ENCODE measurements at places on chromosomes 16 and 17. TPM values are rescaled to one million over a fixed set of nuclear protein-coding genes. Genes with fewer than 3 reads are reported as not detected.

The CIBAR2 gene
- total RNA-seq = not detected

DNA sequence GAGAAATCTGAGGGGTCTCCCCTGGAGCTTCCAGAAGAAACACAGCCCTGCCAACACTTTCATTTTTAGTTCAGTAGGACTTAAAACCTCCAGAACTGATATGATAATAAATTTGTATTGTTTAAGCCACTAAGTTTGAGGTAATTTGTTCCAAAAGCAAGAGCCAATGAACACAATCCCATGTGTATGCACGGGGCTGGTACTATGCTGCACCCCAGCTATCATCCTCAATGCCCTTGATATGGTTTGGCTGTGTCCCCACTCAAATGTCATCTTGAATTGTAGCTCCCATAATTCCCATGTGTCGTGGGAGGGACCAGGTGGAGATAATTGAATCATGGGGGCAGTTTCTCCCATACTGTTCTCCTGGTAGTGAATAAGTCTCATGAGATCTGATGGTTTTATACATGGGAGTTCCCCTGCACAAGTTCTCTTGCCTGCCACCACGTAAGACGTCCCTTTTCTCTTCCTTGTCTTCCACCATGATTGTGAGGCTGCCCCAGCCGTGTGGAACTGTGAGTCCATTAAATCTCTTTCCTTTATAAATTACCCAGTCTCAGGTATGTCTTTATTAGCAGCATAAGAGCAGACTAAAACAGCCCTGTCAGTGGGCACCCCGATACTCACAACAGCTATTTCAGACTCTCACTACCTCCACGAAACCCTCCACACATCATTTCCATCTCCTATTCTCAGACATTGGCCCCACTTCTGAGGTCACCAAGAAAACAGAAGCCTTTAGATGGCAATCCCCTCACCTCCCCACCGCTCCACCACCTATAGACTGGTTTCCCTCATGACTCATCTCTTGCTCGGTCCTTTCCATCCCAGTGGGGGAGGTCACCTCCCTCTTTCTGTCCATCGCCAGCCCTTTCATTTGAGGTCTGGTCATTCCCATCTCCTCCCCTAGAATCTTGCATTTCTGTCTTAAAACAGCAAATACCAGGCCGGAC lies 8.9 kb upstream of the CACNG1 start:
- no peak for DNase-seq

DNA sequence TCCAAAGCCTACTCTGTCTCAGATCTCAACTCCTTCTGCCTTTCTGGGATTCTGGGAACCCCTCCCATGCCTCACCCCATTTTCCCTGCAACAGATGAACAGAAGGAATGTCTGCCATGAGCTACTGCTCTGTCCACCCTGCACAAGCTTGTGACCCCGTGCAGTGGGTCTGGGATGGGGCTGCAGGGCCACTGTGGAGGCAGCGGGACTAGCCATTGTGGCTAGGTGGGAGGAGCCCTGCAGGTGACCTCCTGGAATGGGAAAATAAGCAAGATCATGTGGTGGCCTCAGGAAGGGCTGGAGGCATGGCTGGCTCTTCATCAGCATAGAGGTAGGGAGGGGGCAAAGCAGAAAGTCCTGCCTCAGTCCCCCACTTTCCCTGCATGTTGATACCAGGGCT lies 13.7 kb downstream of the PDP2 start:
- DNase-seq = no peak

DNA sequence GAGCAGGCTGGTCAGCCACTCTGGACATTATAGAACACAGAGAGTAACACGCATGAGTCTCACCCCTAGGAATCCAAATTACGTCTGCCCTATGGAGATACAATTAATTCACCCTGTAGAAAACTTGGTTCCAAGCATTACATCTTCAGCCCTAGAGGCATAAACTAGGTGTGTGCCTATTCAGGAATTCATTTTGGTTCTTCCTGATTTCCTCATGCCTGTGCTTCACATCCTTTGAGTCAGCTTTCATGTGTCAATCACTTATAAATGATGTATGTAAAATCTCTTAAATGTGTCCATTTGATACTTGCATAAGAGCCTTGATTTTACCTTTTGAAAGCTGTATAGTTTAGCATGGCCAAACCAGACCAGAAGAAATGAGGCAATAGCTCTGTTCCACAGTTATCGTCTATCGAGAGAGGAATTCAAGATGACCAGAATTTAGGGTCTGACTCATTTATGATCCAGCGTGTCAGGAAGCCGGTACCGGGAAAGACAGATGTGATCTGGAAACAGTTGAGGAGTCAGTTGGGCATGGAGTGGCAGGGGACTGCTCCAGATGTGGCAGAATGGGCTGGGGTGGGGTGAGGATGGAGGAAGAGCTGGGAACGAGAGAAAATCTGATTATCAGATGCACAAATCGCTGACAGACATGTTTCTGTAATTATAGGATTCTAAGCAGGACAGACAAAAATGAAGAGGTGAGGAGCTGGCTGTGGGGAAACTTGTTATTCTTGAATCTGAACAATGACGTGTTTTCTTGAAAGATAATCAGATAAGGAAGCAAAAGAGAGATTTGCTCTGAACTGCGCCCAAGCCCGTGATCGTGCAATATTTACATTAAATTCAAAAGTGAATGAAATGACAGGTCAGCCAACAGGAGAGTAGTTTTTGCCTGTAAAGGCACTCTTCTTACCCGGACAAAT lies 76.7 kb downstream of the C16orf95 start:
- DNase-seq = peak; percentile 56

The MARVELD3 gene
- total RNA-seq = 4.1 TPM

- no peak for DNase-seq
Measured at GRCh38 chr17:80755650-80756405, 211.2 kb downstream of the RPTOR start.

The SLC16A6 gene
- 1.7 TPM for total RNA-seq

- DNase-seq = no peak
Measured at GRCh38 chr17:42097691-42098631, at the start of gene ZNF385C. Gene ZNF385C (minus strand): TSS chr17:42098473. CDS start chr17:42063056, 35,417 bp downstream.

DNA sequence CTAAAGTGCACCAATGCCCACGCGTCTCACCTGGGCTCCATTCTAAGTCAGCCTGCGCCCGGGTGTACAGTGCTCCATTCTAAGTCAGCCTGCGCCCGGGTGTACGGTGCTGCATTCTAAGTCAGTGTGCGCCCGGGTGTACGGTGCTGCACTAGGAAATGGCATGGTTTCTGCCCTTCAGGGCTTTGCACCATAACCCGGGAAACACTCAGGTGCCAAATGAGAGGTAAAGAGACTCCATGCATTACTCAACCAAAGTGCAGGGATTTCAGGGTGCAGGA lies 29.2 kb upstream of the FASN start:
- DNase-seq = no peak

DNA sequence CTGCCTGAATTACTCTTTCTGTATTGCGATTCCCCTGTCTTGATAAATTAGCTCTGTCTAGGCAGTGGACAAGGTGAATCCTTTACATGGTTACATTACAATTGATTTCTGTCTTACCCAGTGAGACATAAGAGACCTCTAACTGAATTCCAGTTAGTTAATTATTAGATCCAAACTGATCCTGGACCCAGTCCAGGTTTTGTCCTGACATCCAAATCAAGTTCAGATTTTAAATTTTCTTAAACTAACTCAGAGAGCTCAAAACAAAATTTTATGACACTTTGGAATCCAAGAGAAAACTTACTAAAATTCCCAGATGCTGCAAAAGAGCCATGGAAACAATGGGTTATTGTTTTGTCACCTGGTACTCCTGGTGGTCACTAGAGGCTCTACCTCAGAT lies 2166.6 kb downstream of the TP53TG3F start:
- no peak for DNase-seq

DNA sequence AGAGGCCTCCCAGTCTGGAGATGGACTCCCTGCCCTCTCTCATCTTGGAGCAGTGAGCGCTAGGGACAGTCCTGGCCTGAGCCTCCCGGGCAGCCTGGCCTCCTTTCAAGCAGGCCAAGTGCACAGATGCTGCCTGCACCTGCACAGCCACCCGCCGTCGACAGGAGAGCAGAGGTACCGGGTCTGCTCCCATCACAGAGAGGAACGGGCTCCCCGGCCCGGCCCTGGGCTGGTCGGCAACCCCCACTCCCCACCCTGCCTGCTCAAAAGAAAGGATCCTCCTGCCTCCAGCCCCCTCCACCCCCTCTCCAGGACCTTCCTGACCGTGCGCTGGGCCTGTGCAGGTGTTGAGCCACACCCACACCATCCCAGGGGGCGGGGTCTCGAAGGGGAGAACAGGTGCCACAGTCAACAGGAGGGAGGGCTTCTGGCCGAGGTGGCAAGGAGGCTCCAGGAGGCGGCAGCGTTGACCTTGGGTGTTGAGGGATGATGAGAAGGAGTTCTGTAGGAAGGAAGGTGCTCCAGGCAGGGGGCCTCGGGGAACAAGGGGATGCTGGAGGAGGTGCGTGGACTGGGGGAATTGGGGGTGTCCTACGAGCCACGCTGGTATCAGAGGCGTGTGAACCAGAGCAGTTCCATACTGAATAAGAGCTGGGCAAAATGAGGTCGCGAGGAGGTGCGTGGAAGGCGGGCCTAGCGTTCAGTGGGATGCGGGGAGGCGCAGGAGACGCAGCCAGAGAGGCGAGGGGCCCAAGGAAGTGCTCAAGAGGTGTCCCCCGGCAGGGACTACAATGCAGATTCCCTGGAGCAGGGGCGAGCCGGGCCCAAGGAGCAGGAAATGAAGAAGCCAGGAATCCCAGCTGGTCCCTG lies 967 bp upstream of the CDH15 start:
- DNase-seq = no peak

DNA sequence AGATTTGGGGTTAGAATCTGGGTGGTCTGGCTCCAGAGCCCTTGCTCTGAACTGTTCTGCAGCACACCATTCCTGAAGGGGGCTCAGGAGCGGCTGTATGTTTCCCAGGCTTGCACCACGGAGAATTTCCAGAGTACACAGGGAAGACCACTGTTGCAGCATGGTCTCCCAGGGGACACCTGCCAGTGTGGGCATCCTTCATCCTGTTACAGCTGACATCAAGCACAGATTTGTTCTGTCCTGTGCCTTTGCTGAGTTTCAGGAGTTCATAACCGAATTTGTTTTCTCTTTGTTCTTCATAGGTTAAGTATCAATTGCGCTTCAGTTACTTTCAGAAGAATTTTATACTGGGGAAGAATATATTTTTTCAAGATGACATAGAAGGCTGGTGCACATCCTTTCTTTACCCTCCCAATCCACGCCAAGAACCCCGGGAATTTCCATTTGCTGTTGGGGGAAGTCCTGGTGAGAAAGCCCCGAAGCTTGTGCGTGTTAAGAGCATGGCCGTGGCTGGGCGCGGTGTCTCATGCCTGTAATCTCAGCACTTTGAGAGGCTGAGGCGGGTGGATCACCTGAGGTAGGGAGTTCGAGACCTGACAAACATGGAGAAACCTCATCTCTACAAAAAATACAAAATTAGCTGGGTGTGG lies 26.3 kb upstream of the ABCA3 start:
- DNase-seq = no peak

The SHISA6 gene
- total RNA-seq = 0.48 TPM

GRCh38 chr16:77596261-77596660 lies 126.1 kb upstream of the NUDT7 start:
- DNase-seq = no peak

DNA sequence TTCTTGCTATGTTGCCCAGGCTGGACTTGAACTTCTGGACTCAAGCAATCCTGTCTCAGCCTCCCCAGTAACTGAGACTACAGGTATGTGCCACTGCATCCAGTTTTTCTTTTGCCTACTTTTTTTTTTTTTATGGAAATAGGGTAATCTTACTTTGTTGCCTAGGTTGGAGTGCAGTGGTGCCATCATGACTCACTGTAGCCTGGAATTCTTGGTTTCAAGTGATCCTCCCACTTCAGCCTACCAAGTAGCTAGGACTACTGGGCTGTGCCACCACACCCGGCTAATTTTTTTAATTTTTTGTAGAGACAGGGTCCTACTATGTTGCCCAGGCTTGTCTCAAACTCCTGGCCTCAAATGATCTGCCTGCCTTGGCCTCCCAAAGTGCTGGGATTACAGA lies 10.0 kb downstream of the LRRC36 start:
- no peak for DNase-seq

GRCh38 chr17:69535016-69535570 lies 120.6 kb downstream of the MAP2K6 start:
- no peak for DNase-seq

DNA sequence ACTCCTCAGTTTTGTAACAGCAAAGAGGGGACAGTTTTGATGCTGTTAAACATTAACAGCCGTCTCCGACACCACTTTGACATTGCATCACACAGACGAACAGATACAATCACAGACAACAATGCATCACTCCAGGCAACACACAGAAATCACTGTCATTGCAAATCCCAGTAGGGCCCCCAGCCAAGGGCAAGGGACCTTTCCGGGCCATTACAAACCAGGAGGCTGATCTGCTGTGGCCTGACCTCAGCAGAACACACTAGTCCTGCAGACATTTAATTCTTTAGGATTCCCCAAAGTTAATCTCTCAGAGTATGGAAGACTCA lies 136.2 kb upstream of the RCVRN start:
- DNase-seq = no peak

The BCL6B gene
- 35.2 TPM for total RNA-seq

The PSMD12 gene
- 50.6 TPM for total RNA-seq

The TMC6 gene
- 20.9 TPM for total RNA-seq

GRCh38 chr17:28547096-28547622 lies 5.3 kb downstream of the UNC119 start:
- no peak for DNase-seq

DNA sequence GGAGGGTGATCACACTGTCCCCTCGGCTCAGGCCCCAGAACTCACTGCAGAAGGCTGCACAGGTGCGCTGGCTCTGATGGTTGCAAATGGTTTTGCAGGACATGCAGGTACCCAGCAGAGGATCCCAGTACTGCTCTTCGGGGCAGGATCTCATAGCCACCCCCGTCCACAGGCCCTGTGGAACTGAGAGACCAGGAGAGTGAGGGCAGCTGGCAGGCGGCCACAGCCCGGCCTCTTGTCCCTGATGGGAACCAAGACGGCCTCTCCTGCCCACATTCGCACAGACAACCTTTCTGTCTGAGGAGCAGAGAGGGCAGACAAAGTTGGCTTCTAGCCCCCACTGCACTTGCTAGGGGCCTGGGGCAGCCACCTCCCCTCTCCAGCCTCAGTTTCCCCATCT lies 19.5 kb downstream of the TNFRSF13B start:
- DNase-seq = no peak

DNA sequence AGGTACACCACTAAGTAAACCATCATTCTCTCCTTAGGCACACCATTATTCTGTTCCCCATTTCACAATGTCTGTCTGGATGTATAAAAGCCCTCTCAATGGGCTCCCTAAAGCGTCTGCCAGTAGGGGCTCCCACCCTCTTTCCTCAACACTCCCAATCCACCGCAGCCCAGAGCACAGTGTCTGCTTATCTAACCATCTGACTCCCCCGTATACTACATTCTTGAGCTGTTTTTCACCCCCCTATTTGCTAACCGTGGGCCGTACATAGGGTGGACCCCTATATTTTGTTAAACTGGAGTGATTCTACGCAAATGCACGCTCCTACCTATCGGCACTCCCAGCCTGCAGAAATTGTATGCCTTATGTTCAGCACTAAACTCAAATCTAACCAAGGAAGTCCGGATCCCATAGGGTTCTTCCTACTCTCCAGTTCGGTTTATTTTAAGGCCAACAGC lies 685 bp upstream of the PSMD3 start:
- no peak for DNase-seq

GRCh38 chr16:4306470-4307214 lies 9.2 kb upstream of the GLIS2 start:
- no peak for DNase-seq
